ENCODE measurements at places on chromosomes 13 and 19.

- DNase-seq = no peak
These were observed 26.2 kb downstream of the TPT1 start for GRCh38 chr13:45314822-45315221.

- no peak for DNase-seq
These were observed 43.1 kb downstream of the PCDH9 start for GRCh38 chr13:67186995-67187569.

- DNase-seq = no peak
These were observed 12.9 kb downstream of the ZSWIM9 start for GRCh38 chr19:48183356-48183755.

DNA sequence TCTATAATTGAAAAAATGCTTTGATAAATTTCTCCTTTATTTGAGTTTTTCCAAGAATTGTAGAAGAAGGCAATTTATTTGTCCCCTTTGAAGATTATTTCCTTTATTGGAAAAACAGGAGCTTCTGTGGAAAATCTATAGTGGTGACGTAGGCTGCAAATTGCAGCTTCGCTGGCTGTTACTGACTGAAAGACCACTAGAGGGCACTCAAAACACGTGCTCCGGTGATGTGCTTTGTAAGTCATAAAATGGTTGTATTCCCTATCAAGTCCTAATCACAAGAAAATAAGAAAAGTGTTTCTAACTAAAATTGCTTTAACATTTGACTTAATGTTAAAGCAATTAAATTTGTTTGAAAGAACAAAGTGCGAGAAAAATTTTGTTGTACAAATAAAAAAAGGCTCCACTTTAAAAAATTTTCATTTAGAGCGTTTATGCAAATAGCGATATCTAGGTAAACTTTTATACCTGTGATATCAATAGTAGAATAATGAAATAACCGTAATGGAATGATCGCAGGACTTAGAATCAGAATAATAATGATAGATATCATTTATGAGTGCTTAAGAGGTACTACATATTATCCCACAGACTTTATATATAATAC, 638.2 kb upstream of the SPRY2 start:
- DNase-seq = peak; percentile 1

- DNase-seq = no peak
These were observed 11.6 kb downstream of the TMEM221 start for GRCh38 chr19:17436874-17437267.

DNA sequence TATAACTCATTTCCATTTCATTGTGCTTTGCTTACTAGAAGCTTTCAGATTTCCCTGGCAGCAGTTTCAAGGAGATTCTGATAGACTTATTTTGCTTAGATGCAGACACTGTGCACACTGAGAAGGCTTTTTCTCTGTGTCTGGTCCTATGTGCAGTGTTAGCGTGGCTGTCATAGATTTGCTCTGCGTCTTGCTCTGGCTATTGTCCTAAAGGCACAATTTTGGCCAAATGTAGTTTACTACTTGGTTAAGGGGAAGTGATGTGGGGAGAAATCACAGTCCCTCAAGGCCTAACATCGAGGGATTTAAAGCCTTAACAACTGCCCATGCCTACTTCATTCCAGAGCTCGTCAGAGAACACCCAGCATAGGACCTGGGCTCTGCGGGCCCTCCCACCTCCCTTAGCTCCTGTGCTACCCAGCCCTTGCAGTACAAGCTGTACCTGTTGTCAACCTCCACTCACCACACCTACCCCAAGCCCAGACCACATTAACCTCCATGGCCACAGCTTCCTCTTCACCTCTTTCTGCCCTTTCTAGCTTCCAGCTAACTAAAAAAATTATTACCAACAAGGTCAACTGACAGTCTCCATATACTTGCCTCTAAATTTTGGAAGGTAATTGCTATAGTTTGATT, 38.9 kb upstream of the KATNAL1 start:
- peak; percentile 22 for DNase-seq

DNA sequence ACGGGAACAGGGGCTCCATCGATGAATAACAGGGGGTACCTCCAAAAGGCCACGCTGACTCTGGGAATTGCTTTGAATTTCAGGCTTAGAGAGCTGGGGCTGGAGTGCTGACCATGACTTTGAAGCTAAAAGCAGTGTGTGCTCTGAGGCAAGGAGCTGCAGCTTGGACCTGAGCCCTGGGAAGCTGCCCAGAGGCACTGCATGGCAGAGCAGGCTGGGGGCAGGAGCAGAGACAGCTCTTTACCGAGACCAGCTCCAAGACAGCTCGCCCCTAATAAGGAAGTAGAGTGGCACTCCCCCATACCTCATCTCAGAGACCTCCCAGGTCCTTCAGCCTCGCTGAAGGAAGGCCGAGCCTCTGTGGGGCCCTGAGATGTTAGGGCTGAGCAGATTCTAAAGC, 200.2 kb downstream of the COL4A1 start:
- DNase-seq = no peak

DNA sequence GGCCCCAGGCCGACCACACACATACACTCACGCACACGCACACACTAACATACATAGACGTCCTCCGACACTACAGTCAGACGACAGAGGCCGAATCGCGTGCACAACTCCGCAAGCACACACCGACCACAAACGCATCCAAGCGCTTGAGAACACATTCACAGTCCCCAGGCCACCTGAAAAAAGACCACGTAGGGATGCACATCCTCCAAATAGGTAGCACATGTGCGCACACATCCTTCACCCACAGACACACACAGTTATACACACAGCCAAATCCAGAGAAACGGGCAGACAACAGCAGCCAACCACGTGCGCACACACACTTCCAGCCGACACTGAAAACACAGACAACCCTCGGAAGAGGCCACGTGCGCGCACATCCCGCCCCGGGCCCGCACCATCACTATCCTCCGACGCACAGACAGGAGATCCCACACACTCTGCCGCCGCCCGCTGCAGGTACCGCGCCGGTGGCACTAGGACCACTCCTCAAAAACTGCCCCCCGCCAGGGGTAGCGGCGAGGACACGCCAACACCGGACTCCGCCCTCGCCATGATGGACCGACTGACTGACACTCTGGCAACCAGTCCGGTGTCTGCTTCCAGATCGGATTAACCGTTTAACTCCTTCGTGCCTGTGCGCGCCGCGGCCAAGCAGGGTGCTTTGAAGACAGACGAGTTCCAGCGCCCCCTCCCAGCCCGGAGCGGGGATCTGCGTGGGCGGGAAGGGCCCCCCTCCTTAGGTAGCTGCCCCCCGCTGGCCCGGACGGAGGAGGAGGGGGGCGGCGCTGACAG, 493 bp upstream of the PDE4A start:
- no peak for DNase-seq

GRCh38 chr13:111947876-111948275, 119.1 kb upstream of the SOX1 start:
- no peak for DNase-seq

- DNase-seq = peak; percentile 66
These were observed 510 bp upstream of the PCDH9 start for GRCh38 chr13:67230404-67231288.

GRCh38 chr13:108621462-108621861, 7.9 kb upstream of the MYO16 start:
- no peak for DNase-seq

DNA sequence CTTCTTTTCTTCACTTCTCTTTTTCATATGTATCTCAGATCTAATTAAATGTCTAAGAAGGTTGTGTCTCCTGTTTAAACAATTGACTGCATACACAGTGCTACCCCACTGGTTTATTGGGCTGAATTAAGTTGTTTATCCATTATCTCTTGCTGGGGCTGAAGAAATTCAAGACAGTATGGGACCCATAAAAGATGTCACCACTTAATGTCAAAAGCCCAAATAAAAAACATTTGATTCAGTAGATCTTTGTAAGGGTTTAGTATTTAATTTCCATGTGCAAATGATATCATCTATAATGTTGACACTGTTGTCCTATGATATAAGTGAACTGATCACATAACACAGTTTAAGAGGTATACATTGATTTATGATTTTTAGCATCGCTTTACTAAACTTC, 1431.9 kb upstream of the PCDH20 start:
- DNase-seq = no peak

DNA sequence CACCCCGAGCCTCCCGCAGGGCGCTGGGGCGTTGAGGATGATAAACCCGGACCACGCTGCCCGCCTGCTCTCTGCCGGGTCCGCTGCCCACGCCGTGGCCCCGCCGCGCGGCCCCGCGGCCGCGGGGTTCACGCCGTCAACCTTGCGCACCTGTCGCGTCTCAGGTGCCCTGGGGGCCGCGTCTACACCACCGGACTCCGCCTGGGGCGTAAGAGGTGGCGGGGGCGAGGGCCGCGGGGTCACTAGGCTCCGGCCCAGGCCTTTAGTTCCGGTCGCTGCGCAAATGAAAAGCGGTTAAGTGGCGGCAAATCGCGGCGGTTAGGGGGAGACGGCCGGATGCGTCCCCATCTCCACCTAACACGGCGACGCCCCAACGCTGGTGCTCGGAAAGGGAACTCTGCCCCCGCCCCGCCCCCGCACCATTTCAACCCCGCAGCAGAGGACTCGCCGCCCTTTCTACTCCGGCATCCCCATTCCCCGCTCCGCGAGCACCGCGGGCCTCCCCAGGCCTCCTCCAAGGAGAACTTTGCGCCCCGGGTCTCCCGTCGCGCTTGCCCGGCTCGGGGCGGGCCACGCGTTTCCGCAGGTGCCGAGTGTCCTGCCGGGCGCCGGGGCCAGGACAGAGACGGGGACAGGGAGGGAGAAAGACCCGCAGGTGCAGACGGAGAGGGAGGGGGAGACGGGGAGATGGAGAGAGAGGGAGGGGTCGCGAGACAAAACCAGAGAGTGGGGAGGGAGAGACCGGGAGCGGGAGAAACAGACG, 4.3 kb downstream of the ONECUT3 start:
- DNase-seq = no peak
